ENCODE measurements at places on chromosomes 13 and 19.

DNA sequence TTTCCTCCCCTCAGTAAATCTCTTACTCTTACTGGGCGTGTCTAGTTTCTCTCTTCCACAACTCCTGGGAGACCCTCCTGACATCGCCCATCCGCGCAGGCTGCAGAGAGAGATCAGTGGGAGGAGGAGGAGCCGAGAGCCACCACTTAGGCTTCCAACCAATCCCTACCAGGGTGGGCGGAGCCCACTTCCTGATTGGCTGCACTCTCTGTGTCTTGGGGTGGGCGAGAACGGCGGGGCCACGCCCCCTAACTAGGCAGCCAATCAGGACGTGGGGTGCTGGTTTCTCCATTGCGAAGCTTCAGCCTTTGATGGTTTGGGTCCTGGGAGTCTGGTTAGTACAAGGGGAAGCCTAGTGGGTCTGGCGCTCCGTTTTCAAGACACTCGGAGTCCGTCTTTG, at the start of gene PMIS2:
PMIS2 (plus strand) TSS at position 326 of the 400 bp plus-strand sequence. CDS start 87 bp downstream, outside the sequence.
- DNase-seq, result peak; percentile 28

GRCh38 chr13:98632961-98633360, 56.1 kb upstream of the STK24 start:
- no peak for DNase-seq

DNA sequence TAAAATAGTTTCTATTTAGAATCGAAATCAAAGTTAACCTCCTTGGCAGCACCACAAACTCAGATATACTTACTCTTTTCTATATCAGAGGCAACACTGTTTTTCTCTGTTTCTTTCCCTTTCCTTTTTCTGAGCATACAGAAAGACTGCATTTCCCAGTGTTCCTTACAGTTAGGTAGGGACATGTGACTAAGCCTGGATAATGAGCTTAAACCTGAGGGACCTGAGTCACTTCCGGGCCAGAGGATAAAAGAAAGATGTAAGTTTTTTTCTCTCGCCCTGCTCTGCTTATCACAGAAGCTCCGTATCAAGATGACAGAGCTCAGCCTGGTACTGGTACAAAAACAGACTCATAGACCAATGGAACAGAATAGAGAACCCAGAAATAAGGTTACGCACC, 531.9 kb downstream of the KLF12 start:
- DNase-seq, result no peak

DNA sequence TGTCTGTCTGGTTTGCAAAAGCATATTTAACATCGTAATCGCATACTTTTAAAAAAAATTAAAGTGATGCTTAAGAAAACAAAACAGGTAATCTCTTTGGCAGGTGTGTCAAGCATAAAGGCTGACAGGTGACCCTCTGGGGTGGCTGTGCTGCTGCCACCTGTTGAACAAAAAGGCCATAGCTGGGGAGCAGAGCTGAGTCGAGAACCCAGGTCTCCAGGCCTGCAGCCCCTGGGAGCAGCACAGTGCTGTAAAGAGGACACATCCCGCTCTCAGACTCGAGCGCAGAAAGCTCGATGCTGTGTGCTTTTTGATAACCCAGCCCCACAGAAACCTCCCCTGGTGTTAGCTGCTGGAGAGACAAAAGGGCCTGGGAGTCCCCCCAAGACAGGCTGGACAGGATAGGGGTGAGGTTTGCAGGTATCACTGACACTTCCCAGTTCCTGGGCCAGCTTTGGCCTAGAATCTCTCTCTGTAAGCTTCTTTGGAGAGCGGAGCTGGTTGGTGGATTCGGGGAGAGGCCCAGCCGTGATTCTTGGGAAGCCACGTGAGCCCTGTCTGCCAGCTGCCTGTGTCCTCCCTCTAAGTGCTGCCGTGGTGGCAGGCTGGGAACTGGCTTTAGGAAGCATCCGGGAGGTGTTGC, 66.9 kb downstream of the C13orf42 start:
- DNase-seq, result no peak

GRCh38 chr13:72489751-72490150, 237.7 kb downstream of the MZT1 start:
- DNase-seq, result no peak
